Upper lobe of right lung (tissue), 1 donor: ENCODE measurements at places on chromosomes 2 and 18. TPM values are rescaled to one million over a fixed set of nuclear protein-coding genes. Genes with fewer than 3 reads are reported as not detected.

The HAT1 gene
- total RNA-seq = 24.8 TPM

The PPP4R3B gene
- total RNA-seq = 65.5 TPM

DNA sequence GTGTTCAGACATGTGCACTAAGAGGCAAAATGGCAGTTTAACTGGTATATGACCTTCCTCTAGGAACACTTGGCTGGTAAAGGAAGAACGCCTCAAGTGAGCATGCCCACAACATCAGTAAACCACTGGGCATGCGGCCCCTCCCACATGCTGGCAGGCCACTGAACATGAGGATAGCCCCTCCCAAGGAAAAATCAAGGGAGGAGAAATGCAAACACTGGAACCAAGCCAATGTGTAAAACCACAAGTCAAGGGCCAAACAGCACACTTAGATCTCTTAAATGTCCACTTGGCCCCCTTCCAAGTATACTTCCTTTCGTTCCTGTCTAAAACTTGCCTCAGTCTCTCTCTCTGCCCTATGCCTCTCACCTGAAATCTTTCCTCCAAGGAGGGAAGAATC is 980.8 kb downstream of the TSN start:
- DNase-seq = no peak

DNA sequence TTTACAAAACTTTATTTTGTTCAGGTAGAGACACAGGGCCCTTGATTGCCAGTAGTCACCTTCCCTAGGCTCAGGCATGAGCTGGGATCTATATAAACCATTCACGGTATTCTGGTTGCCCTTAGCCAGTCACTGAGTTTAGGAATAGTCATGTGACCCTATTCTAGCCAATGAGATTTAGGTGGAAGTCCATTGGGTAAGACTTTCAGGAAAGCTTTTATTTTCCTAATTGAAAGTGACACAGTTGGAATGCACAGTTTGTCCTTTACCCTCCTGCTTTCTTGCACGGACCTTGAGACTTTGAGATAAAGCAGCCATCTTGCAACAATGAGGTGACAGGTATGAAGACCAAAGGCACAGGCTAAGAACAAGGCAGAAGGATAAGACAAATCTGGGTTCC is 21.5 kb downstream of the SLC4A5 start:
- no peak for DNase-seq

DNA sequence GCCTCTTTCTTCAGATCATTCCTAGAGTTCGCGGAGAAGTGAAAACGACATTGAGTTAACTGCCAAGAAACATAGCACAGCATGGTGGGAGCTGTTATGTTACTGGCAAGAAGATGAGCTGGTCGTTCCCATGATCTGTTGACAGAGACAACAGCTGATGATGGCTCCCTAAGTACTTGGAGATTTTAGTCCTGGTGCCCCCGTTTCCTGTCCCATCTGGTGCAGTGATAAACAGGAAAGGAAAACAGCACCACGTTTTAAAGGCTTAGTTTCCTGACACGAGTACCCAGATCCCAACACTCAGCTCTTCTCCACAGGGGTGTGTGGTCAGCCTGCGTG is 56.4 kb upstream of the KCNG2 start:
- DNase-seq = peak; percentile 20

DNA sequence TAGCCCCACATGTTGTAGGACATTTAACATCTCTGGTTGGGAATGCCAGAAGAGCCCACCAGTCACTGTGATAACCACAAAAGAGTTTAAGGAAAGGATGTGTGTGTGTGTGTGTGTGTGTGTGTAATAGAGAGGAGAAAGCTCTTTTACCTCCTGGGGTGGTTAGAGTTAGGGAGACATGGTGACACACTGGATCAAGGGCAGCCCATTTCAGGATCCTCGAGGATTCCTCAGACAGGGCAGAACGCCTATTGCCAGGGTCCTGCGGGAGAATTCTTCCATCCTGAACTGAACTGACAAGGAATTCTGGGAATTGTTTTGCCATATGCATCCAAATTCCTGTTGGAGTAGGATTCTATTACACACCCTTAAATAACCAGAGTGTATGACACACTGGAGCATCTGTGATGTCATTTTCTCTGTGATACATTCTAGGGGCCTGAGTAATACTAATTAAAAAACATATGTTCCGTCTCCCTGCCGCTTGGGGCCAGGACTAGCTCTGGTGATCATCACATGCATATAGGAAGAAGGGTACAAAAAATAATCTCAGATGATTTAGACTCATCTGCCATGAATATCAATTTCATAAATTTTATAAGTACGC is 156.4 kb upstream of the MMADHC start:
- DNase-seq = no peak

DNA sequence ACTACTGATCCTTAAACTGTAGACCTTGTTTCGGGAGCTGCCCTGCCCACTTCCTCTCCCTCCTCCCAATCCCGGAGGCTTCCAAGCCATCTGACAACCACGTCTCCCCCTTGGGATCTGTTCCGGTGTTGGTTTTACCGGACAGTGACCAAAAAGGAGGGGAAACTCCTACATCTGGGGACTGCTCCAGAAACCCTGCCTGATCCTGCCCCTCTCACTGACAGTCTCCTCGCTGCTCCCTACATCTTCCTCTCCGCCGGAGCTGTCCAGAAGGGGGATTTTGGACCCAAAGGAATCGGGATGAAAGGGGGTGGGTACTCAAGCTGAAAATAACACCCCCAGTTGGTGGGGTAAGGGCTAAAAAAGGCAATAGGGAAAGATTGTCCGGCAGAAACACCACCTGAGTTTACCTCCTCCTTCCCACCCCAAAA is 1.5 kb downstream of the INO80D start:
- peak; percentile 65 for DNase-seq

DNA sequence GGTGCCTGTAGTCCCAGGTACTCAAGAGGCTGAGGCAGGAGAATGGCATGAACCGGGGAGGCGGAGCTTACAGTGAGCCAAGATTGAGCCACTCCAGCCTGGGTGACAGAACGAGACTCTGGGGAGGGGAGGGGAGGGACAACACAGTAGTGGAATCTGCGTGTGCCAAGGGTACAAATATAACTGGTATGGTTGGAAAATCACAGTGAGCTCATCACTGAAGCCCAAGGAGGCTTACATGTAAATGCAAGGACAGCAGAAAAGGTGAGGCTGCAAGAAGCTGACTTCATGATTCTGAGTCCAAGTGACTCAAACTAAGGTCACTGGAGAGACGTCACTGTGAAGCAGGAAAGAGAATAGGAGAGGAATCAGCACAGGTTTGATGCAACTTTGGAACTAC is 9.2 kb downstream of the SEPTIN10 start:
- peak; percentile 73 for DNase-seq

DNA sequence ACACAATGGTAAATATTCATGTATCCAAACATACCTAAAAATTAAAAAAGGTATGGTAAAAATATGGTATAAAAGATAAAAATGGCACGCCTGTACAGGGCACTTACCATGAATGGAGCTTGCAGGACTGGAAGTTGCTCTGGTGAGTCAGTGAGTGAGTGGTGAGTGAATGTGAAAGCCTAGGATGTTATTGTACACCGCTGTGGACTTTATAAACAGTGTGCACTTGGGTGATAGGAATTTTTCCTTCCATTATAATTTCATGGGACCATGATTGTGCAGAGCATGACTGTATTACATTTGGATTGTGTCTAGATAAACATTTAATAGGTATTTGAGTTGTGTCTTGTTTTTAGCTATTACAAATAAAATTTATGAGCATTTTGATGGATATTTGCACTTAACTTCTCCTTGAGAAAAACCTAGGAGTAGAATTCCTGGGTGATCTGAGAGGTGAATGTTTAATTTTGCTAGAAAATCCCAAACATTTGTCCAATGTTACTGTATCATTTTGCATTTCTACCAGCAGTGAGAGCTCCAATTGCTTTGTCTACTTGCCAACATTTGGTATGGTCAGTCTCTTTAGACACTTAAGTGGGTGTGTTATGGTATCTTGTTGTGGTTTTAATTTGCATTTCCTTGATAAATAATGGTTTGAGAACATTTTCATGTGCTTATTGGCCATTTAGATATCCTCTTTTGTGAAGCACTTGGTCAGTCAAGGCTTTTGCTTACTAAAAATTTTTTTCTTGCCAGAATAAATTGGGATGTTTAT is 81.7 kb downstream of the BCL2L11 start:
- no peak for DNase-seq

DNA sequence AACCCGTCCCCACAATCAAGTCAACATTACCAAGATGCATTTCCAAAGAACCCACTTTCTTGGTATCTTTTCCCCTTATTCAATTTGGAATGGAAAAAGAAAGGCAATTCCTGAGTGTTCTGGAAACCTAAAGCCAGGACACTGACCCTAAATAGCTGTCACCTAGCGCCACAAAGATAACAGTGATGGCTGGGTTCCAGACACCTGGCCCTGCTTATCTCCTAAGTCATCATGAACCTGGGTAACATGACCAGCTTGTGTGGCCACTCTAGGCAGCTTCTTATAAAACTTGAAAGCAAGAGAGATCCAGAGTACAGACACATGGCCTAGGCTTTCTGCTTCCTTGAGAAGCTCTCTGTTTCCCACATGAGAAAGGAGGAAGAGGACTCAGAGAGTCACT is 95.4 kb downstream of the BOD1L2 start:
- DNase-seq = no peak

DNA sequence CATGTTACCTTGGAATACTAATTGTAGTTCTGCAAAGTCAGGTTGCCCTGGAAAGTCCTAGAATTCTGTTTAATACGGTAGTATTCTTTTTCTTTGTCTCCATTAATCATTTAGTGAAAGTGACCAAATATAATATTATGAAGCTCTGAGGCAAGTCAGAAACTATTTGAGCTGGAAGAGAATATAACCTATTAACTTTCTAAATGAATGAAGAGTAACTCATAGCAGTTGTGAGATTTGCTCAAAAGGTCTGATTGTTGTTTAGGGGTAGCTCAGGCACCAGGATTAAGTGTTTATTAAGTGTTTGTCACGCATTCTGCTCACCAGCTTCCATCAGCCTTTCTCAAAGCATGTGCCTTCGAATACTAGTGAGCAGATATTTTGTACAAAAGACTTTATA is 46.7 kb upstream of the SERPINE2 start:
- DNase-seq = no peak

DNA sequence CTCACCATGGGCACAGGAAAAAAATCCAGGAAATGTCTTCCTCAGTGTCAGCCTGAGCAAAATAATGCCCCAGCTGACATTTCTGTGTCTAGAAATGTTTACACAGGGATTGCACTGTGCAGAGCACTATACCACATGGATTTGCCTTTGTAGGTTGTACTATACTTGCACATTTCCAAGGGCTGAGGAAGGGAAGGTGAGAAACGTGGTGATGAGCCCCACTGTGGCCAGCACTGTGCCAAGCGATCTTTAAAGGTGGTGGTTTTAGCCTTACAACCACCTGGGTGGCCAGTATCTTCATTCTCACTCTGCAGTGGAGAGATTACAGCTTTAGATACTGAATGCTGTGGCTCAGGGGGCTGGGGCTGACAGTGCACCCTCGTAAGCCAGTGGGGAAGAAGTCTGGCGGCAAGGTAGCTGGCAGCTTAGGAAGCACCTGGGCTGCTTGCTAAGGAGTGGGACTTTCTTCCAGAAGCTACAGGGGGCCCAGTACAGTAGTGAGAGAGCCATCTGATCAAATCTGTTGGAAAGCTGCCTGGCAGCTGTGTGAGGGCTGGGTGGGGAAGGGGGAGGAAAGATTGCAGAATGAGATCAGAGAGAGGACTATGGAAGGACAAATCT is 81.4 kb upstream of the MSH2 start:
- DNase-seq = no peak

DNA sequence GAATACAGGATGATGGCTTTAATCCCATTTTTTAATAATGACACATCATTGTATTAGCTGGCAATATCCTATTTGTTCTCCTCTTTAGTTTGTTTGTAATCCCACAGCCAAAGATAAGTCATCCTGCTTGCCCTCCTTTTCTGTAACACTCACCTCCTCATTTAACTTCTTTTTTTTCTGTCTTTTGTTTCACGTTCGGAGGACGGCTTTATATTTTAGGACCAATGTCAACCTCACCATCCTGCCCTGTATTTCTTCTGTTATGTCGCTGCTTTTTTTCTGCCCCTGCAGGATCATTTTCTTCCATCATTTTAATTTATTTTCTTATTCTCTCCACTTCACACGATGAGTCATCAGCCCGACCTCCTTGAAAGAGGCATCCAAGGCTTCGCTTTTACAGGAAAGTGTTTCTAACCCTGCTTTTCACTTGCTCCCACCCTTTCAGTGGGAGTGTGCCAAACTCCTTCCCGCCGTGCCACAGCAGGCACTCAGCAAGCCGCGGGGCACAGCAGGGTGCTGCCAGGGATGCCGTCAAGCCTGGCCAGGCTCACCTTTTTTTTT is 11.4 kb downstream of the RAB31 start:
- peak; percentile 71 for DNase-seq

DNA sequence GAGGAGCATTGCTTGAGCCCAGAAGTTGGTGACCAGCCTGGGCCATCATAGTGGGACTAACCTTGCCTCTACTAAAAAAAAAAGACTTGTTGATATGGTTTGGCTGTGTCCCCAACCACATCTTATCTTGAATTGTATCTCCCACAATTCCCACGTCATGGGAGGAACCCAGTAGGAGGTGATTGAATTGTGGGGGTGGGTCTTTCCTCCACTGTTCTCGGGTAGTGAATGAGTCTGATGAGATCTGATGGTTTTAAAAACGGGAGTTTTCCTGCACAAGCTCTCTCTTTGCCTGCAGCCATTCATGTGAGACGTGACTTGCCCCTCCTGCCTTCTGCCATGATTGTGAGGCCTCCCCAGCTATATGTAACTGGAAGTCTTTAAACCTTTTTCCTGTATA is 47.0 kb downstream of the PROC start:
- no peak for DNase-seq

- no peak for DNase-seq
These were observed 36.0 kb downstream of the LONRF2 start for GRCh38 chr2:100286318-100286717.
